ENCODE measurements at places on chromosomes 7 and 10.
A peak's percentile ranks its signal among the peaks of the same experiment; 100 is the strongest.

DNA sequence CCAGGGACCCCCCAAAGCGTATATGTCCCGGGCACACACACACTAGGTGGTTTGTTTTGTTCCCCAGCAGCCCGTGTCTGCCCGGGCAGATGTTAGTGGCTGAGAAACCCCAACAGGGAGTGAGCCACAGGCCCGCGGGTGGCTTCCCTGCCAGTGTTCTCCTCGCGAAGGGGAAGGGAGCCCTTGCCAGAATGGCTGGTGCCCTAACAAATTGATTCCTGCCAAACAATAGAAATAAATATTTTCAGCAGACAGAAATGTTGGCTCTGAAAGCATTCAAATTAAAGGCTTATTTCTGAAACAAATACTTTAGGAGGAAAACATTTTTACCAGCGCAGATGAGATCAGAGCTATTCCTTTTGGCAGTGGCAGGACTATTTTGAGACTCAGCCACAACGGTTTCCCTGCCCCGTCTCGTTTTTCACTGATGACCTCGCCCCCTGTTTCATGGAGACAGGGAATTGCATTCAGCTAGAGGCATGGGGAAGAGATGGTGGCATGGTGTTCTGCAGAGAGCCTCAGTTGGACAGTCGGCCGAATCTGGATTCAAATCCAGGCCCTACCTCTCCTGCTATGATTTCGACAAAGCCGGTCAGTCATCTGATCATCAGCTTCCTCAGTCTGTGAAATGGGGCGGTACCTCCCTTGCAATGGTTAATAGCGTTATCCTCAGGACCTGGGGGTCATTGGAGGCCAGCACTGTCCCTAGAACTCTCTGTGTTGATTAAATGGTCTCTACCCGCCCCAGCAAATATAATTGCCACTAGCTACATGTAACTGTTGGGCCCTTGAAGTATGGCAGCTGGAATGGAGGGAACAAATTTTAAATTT lies 84.5 kb downstream of the CUX1 start:
- no peak for DNase-seq

DNA sequence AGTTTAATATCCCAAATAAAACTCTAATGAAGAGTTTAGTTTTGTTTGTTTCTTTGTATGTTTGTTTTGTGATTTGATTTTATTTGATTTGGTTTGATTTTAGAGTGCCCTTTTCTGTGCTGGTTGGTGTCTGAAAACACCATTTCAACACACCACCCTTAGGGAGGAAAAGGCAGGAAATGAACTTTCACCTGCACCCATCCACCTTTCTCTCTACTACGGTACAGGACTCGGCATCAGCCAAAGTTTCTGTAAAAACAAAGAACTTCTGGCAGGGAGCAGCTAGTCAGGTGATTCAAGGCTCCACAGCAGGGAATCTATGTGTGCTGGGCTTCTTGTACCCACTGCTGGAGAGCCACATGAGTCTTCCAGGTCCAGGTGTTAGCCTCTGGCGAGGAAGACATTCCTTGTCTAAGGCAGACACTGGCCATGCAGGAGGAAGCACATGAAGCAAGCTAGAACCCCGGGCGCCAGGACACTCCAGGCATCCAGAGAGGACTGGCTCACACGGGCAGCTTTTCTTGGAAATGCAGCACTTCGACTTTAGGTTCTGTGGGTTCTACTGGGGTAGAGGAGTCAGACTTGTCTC lies 22.1 kb upstream of the STK17A start:
- DNase-seq: no peak

- DNase-seq: no peak
These were observed 68.1 kb downstream of the VSTM4 start for GRCh38 chr10:49047128-49047639.

- no peak for DNase-seq
These were observed 42.7 kb downstream of the NPTX2 start for GRCh38 chr7:98659756-98660155.

- no peak for DNase-seq
These were observed 359.1 kb downstream of the ANKRD7 start for GRCh38 chr7:118583641-118584040.

DNA sequence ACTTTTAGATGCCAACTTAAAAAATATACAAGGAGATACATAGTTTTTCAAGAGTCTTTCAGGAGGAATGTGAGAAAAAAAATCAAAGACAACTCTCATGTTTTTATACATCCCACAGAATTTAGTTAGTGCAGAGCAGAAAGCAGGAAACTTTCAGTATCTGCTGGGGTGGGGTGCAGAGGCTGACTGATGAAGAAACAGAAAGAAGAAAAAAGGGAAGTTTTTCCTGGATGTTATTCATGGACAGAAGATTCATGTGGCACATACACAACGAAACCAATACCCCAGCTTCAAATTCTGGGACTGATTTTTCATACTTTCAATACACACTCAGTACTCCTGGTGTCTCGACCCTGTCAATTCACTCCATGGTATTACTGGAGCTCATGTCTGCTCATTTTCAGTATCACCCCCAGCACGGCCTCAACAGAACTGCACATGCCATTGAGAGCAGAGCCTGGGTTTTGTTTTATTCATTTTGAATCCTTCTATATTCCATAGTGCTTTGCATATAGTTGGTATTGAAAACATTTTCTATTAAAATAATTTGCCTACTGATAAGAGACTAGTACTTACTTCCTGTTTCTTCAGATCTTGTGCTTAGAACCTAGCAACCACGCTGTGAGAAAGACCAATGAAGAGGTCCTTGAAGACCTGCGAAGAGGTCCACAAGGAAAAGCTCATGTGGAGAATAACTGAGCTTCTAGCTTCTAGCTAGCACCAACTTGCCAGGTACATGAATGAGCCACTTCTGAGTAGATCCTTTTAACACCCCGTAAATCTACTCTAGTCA lies 49.0 kb downstream of the NDUFB2 start:
- no peak for DNase-seq

- DNase-seq: peak; percentile 56
These were observed 19.7 kb downstream of the MXI1 start for GRCh38 chr10:110226926-110227641.

GRCh38 chr7:125611582-125611981 lies 682.0 kb upstream of the POT1 start:
- no peak for DNase-seq

- DNase-seq: no peak
These were observed 558.3 kb upstream of the TPK1 start for GRCh38 chr7:145394126-145394525.

- DNase-seq: no peak
These were observed 498 bp downstream of the RHOBTB1 start for GRCh38 chr10:60943316-60944057.

- DNase-seq: no peak
These were observed 132.7 kb upstream of the YAE1 start for GRCh38 chr7:39433550-39433949.

DNA sequence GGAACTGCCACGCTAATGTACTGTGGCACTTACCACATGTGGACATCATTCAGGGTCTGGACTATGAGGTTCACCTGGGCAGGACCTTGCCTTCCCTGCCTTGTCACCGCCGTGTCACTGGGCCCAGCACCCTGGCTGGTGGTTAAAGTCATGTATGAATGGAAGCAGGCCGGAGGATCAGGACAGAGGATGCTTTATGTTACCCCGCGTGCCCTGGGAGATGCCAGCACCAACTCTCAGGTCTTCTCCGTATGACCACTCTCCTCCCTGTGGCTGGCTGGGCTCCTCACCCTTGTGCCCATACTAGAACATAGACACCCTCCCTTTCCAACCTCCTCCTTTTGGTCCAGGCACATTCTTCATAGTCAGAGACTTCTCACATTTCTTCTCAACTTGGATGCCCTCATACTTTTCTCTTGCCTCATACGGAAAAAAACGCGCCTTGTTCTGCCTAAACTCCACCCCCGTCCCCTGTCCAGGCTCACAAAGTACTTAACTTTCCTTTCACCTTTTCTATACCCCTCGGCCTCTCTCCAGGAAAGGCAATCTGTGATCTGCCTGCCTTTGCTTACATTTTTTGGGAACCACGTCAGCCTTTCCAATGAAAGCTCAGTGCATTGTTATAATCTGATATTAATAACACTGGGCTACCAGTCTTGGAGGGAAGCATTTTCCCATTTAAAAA lies 240.0 kb downstream of the TEX36 start:
- no peak for DNase-seq

DNA sequence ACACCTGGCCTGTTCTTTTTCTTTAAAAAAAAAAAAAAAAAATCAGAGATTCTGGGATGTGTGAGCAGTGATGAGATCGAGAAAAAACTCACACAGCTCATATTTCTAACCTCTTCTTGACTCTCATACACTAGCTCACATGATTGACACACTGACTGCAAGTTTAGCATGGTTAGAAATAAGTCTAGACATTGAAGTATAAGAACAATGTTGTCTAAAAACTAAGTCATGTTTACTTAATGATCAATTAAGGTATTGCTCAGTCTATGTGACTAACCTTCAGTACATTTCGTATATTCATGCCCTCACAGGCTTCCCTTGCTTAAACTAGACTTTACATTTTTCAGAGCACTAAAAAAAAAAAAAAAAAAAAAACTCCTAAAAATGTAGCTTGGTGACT lies 775.1 kb downstream of the GATA3 start:
- no peak for DNase-seq

DNA sequence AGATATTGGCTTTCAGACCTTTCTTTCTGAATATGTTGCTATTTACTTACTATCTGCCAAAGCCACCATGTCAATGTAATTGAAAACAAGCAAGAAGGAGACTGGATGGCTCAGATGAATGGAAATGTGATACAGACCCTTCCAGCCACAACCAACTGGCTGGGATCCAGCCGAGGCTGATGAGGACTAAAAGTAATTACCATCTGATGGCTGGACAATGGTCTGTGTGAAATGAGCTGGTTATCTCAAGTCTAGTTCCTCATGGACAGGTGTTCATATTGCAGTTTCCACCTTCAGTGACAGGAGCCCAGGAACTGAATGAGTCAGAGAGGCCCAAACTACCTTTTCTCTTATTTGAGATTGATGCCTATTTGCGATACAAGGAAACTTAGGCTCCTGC lies 267.5 kb downstream of the GATA3 start:
- no peak for DNase-seq

DNA sequence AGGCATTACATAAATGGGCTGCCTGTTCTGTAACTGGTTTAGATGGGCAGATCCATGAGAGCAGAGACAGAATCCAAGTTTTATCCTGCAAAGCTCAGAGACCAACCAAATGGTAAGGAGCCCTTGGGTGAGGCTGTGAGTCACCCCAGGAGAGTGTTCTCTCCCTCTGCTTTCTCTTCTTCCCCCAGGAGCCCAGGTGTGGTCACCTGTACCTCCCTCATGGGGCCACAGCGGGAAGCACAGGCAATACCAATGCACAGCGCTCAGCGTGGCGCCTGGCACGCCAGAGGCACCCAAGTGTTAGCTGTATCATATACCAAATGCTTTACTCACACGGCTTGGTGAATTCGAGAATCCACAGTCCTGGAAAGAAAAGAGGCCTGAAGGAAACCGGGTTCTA lies 39.4 kb downstream of the CTBP2 start:
- no peak for DNase-seq

- no peak for DNase-seq
These were observed 628.9 kb downstream of the TNS3 start for GRCh38 chr7:46953008-46953407.

- no peak for DNase-seq
These were observed 48.4 kb downstream of the TES start for GRCh38 chr7:116258734-116259133.

GRCh38 chr7:93165447-93165846 lies 17.3 kb upstream of the SAMD9L start:
- DNase-seq: no peak

GRCh38 chr7:5692112-5692844 lies 89.2 kb downstream of the RNF216 start:
- no peak for DNase-seq

GRCh38 chr7:85851571-85852193 lies 664.8 kb upstream of the SEMA3D start:
- DNase-seq: no peak

- no peak for DNase-seq
These were observed 6.4 kb upstream of the ORAI2 start for GRCh38 chr7:102427019-102427405.

DNA sequence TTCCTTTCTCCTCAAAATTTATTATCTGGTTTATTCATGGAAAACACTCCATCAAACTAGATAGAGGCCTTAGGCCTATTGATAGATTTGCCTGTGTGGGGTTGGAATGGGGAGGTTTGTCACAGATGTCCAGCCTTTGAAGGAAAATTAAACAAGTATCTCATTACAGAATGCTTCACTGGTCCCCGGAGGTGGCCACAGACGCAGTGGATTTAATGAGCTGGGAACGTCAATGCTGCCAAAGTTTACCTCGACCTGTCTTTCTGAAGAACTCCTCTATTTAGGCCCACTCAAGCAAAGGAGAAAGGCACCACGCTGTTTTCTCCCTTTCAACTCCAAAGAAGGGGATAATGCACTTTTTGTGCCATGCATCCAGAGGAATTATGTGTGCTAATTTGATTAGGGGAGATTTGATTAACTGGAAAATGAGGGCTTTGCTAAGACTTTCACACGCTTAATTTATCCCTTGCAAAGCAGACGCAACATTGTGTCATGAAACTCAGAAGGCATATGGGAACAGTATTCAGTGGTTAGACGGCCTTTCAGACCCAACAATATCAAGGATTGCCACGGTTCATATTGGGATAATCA lies 558.8 kb upstream of the GALNT17 start:
- DNase-seq: no peak

DNA sequence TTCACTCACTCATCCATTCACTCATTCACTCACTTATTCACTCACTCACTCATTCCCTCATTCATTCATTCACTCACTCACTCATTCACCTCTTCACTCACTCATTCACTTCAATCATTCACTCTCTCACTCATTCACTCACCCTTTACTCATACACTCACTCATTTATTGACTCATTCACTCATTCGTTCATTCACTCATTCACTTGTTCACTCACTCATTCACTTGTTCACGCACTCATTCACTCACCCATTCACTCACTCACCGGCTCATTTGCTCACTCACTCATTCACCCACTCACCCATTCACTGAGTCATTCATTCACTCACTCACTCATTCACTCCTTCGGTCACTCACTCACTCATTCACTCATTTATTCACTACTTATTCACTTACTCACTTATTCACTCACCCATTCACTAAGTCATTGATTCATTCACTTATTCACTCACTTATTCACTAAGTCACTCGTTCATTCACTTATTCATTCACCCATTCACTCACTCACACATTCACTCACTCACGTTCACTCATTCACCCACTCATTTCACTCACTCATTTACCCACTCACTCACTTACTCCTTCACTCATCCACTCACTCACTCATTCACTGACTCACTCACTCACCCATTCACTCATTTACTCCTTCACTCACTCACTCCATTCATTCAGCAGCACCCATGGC lies 4.7 kb upstream of the PFKP start:
- DNase-seq: no peak

All from stimulated activated naive B cell treated with anti-CD40 and anti-IgM and Interleukin-4, amounts not matched to agents 10 μg/mL and 1 μg/mL and 100 μg/mL, for 72 hours (primary cell).